NCI-H774 (cell line): ENCODE measurements at places on chromosomes 11 and 22.
A peak's percentile ranks its signal among the peaks of the same experiment; 100 is the strongest.

GRCh38 chr11:92475819-92476218, 251.2 kb downstream of the FAT3 start:
- no peak for DNase-seq

GRCh38 chr11:120217526-120217925, 6.7 kb downstream of the OAF start:
- DNase-seq = no peak

GRCh38 chr11:100574894-100575769, 112.0 kb upstream of the ARHGAP42 start:
- DNase-seq = peak; percentile 32

DNA sequence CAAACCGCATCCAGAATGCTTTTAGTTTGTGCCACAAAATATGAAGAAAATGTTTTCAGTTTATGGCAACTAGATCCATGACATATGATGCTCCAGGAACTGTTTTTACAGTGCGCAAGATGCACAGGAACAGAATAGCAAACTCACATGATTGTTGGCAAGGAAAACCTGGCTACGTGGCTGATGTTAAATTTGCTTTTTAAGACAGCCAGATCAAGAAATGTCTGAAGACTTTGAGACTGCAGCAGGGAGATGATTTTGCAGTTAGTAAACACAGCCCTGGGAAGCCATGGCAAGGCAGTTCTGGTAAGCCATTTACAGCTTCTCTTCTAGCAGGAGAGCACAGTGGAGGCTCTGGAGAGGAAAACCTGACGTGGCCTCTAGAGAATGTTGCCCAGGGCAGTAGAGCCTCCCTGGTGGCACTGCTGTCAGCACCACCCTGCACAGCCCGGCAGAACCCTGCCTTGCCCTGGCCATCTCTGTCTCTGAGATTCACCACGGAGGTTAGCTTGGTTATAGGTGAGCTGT, 69.8 kb upstream of the TNRC6B start:
- no peak for DNase-seq

DNA sequence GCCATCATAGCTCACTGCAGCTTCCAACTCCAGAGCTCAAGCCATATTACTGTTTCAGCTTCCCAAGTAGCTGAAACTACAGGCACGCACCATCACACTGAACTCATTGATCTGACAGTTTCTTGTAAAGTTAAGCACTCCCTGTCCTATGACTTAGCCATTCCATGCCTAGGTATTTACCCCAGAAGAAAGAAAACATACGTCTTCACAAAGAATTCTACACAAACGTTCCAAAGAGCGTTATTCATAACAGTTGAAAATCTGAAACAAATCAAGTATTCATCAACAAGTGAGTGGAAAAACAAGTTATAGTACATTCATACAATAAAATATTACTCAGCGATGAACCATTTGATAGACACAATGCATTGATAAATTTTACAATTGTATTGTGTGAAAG, 7.8 kb upstream of the NLRP10 start:
- DNase-seq = no peak

GRCh38 chr11:79503028-79503427, 62.2 kb upstream of the TENM4 start:
- DNase-seq = no peak

GRCh38 chr11:96112192-96113128, 188.6 kb upstream of the MTMR2 start:
- no peak for DNase-seq

GRCh38 chr22:47681411-47682165, 919.1 kb downstream of the TBC1D22A start:
- DNase-seq = no peak

DNA sequence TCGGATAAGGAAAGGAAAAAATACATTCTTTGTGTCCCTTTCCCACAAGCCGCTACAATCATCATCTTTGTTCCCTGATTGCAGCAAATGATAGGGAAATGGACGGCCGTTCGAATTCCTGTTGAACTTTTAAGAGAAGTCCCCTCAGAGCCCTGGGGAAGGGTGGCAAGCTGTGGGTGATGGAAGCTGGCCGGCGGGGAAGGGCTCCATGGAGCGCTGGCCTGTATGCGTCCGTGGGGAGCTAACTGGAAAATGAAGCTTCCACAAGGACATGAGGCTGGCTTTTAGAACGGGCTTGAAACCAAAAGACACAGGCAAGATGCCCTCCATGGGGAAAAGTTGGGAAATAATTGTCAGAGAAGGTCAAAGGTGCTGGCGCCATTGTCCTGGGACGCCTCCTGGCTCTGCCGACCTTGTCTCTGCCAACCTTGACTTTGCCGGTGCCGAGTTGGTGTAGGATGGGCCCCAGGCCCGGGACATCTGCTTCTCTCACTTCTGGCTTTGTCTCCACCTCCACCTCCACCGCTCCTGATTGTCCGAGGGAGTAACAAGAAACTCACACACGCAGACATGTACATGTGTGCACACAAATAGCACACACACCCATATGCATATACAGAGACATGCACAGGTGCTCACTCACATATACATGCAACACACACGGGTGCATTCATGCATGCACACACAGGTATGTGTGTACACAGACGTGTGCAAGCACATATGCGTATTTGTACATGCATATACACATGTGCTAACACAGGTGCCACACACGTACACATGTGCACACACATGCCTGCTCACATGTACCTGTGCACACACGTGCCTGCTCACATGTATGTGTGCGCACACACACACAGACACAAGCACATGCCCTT, 14.5 kb upstream of the PPARA start:
- no peak for DNase-seq

DNA sequence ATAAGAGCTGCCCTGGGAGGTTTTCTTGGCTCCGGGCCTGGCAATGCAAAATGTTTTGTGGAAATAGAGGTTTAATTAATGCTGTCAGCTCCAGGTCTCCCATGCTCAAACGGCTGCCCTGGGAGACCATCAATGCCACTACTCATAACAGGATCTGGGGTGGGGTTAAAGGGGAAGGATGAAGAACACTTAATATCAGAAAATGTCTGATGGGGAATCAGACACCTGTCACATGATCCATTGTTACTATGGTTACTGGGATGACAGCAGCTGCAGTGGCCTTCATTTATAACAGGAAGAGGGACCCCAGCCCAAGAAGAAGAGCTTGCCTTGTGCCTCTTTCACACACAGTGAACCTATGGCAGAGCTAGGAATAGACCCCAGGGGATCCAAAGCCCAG, 2.2 kb upstream of the SYT13 start:
- no peak for DNase-seq

DNA sequence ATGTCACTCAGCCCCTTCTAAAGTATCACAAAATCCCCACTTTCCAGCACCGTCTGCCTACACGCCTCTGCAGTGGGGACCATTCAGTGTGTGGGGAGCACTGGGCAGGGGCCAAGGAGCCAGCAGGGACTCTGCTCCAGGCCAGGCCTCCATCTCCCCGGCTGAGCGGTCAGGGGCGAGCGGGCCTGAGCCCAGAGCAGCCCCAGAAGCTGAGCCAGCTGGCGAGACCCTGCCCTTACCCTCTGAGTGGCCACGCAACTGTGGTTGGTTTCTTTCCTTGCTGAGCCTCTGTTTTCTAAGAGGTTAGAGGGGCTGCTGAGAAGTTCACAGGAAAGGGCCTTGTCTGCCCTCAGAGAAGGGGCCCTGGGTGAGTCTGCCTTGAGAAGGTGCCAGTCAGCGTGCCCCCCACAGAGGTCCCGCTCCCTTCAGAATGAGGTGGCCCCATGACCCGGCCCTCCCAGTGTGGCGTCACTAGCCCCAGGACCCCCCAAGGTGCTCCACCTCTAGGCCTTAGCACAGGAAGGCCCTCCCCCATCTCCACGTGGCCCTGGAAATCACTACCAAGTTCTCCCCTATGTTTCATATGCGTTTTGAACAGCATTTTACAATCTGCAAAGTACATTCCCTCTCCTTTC, 46.9 kb downstream of the WNT11 start:
- no peak for DNase-seq

- DNase-seq = no peak
These were observed 8.7 kb upstream of the PIWIL4 start for GRCh38 chr11:94558468-94558867.

DNA sequence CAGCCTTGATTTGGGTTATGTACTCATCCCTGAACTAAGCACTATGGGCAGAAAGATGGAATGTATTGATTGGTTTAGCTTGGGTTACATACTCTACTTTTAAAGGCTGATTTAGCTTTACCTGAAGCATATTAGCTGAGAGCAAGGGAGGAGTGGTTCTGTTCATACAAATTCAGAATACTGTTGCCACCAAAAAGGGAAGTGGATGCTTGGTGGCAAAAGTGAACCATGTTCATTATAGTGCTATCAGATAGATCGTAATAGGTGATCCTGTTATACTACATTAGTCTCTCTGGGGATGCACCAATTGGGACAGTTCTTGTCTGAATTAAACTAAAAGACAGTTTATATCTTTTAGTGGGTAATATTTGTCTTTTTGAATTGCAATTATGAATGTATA, 44.5 kb upstream of the RRM1 start:
- DNase-seq = no peak

- no peak for DNase-seq
These were observed 874 bp downstream of the APOL1 start for GRCh38 chr22:36253523-36254490.

GRCh38 chr11:1892116-1892515, 421 bp upstream of the PRR33 start:
- DNase-seq = no peak

- DNase-seq = no peak
These were observed 3.1 kb downstream of the HTR3B start for GRCh38 chr11:113907681-113908080.

DNA sequence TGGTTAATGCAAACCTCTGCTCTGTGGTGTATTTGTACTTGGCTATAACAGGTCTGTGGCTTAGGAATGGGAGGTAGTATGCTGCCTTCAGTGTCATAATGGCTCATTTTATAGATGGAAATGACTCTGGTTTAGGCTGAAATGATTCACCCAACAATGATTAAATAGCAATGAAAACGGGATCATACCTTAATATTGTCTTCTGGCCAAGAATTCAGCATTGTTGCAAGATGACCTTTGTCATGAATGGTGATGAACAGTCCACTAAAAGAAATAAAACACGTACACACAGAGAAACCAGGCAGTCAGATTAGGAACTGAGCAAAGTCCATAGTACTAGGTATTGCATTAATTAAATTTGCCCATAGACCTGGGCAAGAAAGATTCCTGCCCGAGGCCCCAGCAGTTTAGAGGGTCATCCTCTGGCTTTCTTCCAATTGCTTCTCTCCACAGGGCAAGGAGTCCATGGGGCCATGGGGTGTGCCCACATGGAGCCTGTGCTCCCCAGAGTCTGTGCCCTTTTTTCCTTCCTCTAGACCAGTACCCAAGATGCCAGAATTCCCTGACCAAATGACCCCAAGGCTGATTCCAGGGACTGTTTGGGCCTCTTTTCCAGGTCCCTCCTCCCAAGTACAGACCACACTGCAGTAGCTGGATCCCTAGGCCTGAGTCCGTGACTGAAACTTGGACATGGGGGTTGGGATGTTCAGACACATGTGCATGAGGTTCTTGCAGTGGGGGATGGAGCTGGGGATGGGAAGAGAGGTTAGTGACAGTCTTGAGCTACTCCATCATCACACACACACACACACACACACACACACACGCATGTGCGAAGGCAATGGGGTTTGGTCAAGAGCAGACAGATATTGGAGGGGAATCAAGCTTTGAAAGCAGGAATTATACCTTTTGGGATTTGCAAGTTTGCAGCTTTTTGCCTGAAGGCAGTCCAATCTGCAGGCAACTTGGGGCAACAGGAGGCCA, 134.2 kb downstream of the CCDC81 start:
- DNase-seq = no peak

DNA sequence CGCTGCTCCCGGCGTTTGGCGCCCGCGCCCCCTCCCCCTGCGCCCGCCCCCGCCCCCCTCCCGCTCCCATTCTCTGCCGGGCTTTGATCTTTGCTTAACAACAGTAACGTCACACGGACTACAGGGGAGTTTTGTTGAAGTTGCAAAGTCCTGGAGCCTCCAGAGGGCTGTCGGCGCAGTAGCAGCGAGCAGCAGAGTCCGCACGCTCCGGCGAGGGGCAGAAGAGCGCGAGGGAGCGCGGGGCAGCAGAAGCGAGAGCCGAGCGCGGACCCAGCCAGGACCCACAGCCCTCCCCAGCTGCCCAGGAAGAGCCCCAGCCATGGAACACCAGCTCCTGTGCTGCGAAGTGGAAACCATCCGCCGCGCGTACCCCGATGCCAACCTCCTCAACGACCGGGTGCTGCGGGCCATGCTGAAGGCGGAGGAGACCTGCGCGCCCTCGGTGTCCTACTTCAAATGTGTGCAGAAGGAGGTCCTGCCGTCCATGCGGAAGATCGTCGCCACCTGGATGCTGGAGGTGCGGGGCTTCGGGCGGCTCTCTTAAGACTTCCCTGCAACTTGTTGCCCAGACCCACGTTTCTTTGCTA, at the start of gene CCND1:
CCND1 (plus strand) TSS at position 162 of the 587 bp plus-strand sequence; CDS start at position 320, 158 bp downstream.
- DNase-seq = no peak

DNA sequence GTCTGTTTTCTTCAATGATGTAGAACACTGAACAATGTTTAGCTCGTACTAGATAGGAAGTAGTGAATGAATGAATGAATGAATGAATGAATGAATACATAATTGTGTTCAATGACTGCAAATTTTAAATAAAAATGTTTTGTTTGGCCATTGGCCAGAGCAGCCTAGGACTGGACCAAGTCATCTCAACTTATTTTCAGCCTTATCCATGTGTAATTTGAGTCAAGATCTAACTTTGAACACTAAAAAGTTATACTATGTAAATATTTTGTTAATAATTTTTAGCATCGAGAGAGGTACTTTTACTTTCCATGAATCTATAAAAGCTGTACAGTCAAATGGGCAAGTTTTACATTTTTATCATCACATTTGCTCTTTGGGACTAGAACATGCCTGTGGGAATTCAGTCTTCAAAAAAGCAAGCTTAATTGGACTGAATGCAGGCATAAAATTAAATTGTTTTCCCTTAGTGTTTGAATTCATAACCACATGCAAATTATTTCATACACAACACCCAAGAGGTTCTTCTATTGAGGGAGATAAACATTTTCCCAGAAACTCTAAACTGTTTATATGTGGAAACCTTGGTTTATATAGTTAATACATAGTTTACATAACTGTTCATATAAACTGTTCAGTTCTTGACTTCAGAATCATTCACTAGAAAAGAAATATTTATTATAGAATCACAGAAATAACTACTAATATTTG, 222.1 kb upstream of the ANO3 start:
- DNase-seq = no peak
